NCI-H524 (cell line): ENCODE measurements at places on chromosomes 4 and X.

- no peak for DNase-seq
Observed at GRCh38 chr4:149702414-149703293, 113.0 kb downstream of the IQCM start.

GRCh38 chr4:67684839-67685531 is 16.0 kb downstream of the UBA6 start:
- no peak for DNase-seq

- no peak for DNase-seq
Observed at GRCh38 chr4:26351685-26352084, 30.9 kb downstream of the RBPJ start.

DNA sequence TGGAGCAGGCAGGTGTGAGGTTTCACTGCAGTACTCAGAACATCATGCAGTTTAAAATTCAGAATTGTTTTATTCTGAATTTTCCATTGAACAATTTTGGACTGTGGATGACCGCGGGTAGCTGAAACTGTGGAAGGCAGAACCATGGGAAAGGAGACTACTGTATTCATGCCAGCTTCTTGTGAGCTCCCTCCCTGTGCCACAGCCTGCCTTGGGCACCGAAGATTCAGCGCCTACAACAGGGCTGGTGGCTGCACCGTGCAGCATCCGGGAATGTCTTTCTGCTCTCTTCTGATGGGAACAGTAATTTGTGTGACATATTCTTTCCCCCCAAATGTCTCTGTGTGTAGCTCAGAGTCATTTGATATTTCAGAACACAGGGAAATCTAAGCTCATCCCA is 118.5 kb upstream of the NKX1-1 start:
- DNase-seq: no peak

- no peak for DNase-seq
Observed at GRCh38 chr4:107255596-107255995, 219.5 kb upstream of the DKK2 start.

GRCh38 chr4:128364565-128364964 is 77.0 kb upstream of the PGRMC2 start:
- no peak for DNase-seq

DNA sequence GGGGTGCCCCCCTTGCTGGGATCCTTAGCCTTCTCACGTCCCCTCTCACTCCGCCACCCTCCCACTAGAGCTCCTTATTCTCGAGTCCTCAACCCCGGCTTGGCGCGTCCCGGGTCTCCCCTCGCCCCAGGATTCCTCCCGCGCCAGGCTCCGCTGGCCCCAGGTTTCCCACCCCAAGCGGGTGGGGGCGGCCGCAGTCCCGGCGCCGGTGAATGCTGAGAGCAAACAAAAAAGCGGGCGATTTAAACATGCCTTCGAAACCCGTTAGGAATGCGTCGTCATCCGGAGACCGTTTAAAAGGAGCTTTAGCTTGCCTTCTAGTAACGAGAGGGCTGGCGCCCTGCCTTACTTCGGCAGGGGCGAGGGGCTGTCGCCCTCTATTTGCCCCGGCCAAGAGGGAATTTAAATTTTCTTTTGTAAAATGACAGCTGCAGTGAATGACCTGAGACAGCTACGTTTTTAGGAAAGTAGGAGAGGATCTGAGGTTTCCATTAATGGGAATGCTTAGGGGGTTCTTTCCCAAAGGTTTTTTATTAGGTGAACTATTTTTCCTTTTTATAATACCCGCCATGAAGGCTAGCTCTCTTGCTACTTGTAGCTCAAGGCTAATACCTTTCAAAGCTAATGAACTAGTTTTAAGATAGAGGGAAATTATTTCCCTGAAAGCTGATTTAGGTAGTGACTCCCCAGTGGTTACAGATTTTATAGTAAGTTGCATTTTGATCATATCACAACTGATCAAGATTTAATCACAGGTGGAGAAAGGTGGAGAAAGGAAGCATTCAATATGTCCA is 3.1 kb downstream of the JADE1 start:
- no peak for DNase-seq

DNA sequence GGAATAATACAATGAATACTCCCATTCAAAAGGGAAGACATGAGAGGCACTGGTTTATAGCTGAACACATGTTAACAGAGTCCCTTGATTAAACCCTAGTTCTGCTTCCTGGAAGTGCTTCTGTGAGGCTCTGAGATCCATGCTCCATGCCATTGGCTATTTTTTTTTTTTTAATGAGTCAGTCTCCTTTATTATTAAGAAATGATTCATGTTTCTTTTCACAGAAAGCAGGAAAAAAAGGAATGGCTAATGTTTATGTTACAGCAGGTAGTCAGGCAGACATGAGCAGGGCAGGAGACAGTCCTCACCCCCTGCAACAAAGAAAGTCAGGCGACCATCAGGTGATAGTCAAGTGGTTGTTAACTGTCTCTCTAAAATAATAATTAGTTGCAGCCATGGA is 598.7 kb downstream of the EPHA5 start:
- no peak for DNase-seq

- peak; percentile 68 for DNase-seq
Observed at GRCh38 chr4:9762823-9763475, 18.5 kb upstream of the DRD5 start.

- DNase-seq: no peak
Observed at GRCh38 chrX:100591256-100592051, 6.7 kb downstream of the TNMD start.

- DNase-seq: no peak
Observed at GRCh38 chr4:87657525-87657924, 7.4 kb downstream of the DMP1 start.

DNA sequence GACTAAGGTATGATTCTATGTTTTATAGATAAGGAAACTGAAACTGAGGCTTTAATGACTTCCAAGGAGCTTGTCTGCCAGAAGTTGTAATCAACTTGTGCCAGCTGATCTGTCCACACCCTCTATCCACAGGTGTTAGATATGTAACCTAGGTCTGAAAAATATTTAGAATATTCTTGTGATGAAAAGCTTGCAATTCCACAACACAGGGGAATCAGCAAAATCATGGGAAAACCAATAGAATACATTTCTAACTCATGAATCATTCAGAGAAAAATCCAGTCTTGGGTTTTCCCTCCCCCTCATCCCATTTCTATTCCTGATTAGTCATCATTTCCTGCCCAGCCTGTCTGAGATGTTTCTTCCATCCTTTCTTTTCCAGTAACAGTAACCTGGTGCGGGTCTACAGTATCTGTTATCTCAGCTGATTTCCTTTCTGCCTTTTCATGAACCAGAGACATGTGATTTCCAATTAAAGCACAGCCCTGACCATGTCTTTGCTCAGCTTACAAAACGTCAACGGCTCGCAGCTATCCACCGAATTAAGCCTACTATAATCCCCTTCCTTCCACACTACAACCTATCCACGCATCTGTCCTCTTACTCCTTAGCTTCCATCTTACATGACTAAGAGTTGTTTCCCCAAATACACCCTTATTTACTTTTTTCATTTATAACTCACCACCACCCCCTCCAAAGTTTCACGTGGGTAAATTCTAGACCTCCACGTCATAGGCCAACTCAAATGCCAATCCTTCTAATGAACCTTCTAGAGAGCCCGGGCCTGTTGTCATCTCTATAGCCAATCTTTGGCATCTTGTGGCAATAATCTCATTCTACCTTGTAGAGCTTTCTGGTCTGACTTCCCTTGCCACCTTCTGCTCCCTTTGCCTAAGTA is 961 bp upstream of the NOCT start:
- peak; percentile 55 for DNase-seq

DNA sequence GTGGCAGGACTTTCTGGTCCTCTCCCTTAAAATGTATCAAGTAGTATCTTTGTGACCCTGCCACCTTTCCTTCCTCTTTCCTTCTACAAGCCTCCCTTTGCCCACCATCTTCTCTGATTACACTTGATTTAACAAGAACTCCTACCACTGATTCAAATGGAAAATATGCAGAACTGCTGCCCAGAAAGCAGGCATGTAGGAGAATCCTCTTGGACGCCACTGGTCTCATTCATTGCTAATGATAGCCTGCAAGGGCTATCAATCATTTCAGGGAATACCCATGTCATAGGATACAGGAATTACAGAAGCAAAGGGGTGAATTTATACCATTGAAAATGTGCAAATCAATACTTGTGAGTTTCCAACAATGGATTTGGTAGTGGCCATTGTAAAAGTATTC is 294.6 kb upstream of the NRK start:
- no peak for DNase-seq

DNA sequence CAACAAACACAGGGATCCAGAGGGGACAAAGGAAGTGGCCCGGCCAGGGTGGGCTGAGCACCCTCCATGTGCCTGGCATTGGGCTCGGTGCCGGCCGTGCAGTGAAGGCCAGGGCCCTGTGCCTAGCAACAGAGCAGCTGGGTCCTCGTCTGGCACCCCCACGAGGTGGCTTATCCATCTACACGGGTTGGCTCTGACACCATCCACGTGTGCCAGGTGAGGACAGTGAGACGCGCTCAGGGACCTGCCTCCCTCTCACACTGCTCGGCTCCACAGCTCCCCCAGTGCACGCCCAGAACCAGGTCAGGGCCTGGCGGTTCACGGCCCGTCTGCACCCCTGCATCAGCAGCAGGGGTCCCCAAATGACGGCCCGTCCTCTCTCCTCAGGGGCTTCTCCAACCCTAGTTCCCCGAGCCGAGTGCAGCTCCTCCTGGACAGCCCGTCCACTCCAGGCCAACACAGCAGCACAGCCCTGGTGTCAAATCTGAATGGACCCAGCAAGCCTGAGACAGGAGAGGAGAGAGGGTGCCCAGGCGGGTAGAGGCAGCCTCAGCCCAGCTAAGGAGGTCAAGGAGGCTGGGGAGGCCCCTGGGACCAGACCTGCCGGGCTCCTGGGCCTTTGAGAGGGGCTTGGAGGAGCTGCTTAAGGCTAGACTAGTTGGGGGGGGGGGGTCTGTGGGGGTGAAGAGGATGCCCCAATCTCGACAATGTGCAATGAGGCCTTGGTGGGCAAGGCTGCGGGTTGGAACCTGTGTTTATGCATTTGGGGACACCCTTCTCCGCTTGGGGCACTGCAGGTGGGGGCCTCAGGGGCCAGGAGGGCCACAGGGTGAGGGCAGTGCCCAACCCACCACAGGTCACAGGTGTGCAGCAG is 113.6 kb downstream of the FAM53A start:
- no peak for DNase-seq

DNA sequence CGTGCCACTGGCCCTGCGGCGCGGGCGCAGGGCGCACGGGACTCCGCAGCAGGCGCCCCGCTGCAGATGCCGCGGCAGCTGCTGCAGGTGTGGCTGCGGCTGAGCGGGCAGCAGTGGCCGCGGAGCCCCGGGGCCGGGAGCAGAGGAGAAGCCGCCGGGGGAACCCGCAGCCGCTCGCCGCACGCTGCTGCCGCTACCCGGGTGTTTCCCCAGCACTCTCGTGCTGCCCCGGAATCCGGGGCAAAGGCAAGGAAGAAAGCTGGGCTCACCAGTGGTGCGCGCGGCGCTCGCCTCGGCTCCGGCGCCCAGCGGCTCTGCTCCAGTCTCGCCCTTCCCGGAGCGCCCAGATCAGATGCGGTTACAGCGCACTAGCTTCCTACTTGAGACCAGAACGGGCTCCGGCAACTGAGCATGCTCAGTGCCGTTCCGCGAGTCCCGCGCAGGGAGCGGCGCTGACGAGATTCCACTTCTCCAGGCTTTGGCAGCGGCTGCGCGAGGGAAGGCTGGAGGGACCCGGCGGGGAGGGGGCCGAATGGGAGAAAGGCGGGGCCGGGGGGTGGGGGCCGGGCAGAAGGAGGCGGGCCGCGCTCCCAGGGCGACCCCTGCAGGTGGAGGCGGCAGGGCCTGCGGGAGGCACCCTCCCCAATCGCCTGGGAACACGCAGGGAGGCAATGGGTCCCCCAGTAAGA is at the start of gene APBB2:
TSS of gene APBB2 (minus strand) at position 407 of the 689 bp plus-strand sequence. CDS start 181,288 bp downstream, outside the sequence.
- DNase-seq: peak; percentile 97

- no peak for DNase-seq
Observed at GRCh38 chr4:155722336-155722735, 36.5 kb upstream of the GUCY1B1 start.

- DNase-seq: no peak
Observed at GRCh38 chr4:62835631-62836030, 1573.6 kb downstream of the TECRL start.
